Bronchus fibroblast of lung (primary cell): ENCODE measurements at places on chromosomes 5 and 9. TPM values are rescaled to one million over a fixed set of nuclear protein-coding genes. Genes with fewer than 3 reads are reported as not detected.

The QRFP gene
- not detected in 2 replicates for total RNA-seq

The ADAMTSL2 gene
- total RNA-seq, result not detected in 2 replicates

The LHX2 gene
- 0.15 TPM in 1 of 2 replicates, not detected in the other for total RNA-seq

The PRDM12 gene
- total RNA-seq, result under 0.01 TPM in 1 of 2 replicates, not detected in the other

The NUTM2G gene
- total RNA-seq, result not detected in 2 replicates

The MPDZ gene
- total RNA-seq, result 13.1 and 14.5 TPM in 2 replicates

The PPP1R26 gene
- total RNA-seq, result 7.6 and 7.9 TPM in 2 replicates

The N4BP3 gene
- 0.34 and 0.45 TPM in 2 replicates for total RNA-seq

The GCNT4 gene
- 0.30 and 0.34 TPM in 2 replicates for total RNA-seq

The NCS1 gene
- total RNA-seq, result 32.1 and 32.4 TPM in 2 replicates

The HSPB3 gene
- total RNA-seq, result not detected in 2 replicates

The TNC gene
- 39.7 and 41.3 TPM in 2 replicates for total RNA-seq

The PRDM9 gene
- total RNA-seq, result not detected in 2 replicates

The PDE8B gene
- total RNA-seq, result under 0.01 and 0.15 TPM in 2 replicates

The ECSCR gene
- 1.0 and 1.2 TPM in 2 replicates for total RNA-seq

The IL13 gene
- not detected in 2 replicates for total RNA-seq

The STKLD1 gene
- not detected in 2 replicates for total RNA-seq

The CPLANE1 gene
- total RNA-seq, result 5.9 and 8.9 TPM in 2 replicates

The DYNC2I2 gene
- 112 and 122 TPM in 2 replicates for total RNA-seq

The DDX4 gene
- total RNA-seq, result not detected in 2 replicates

The PCDH12 gene
- under 0.01 TPM in 1 of 2 replicates, not detected in the other for total RNA-seq

The HEMGN gene
- not detected in 2 replicates for total RNA-seq

The GLRA1 gene
- total RNA-seq, result not detected in 2 replicates

The ZNF462 gene
- total RNA-seq, result 5.7 and 6.8 TPM in 2 replicates

The NOXA1 gene
- 0.15 and 0.17 TPM in 2 replicates for total RNA-seq

The OR1B1 gene
- not detected in 2 replicates for total RNA-seq

The ADGRD2 gene
- not detected in 2 replicates for total RNA-seq

The FGF18 gene
- not detected in 2 replicates for total RNA-seq

The ALAD gene
- total RNA-seq, result 8.4 and 9.8 TPM in 2 replicates

The TAS2R1 gene
- not detected in 2 replicates for total RNA-seq

The CAMK2A gene
- total RNA-seq, result 0.45 TPM in 1 of 2 replicates, not detected in the other

The ZFP2 gene
- total RNA-seq, result 0.67 and 1.0 TPM in 2 replicates

The FBP2 gene
- not detected in 2 replicates for total RNA-seq

The HRCT1 gene
- total RNA-seq, result 3.2 and 5.4 TPM in 2 replicates

The IL3 gene
- not detected in 2 replicates for total RNA-seq

The IFNK gene
- total RNA-seq, result not detected in 2 replicates
